ENCODE measurements at places on chromosomes 5 and 9.

GRCh38 chr5:65244031-65244430, 237.7 kb downstream of the ADAMTS6 start:
- no peak for DNase-seq

DNA sequence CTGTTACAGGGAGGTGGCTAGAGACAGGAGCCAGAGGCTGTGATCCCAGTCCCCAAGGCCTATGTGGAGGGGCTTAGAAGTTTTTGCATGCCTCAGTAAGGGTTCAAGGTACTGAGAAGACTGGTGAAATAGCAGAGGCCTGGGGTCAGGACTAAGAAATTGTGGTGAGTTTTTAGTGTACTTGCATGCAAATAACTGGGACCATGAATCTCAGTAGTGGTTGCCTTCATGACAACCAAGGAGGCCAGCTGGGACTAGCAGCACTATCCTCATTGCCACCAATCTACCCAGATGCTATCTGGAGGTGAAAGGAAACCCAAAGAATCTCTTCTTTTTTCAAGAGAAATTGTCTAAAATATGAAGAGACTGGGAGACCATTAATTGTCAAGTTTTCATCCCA, 395.1 kb downstream of the CETN3 start:
- no peak for DNase-seq

GRCh38 chr9:18673179-18673578, 199.2 kb downstream of the ADAMTSL1 start:
- DNase-seq = no peak

DNA sequence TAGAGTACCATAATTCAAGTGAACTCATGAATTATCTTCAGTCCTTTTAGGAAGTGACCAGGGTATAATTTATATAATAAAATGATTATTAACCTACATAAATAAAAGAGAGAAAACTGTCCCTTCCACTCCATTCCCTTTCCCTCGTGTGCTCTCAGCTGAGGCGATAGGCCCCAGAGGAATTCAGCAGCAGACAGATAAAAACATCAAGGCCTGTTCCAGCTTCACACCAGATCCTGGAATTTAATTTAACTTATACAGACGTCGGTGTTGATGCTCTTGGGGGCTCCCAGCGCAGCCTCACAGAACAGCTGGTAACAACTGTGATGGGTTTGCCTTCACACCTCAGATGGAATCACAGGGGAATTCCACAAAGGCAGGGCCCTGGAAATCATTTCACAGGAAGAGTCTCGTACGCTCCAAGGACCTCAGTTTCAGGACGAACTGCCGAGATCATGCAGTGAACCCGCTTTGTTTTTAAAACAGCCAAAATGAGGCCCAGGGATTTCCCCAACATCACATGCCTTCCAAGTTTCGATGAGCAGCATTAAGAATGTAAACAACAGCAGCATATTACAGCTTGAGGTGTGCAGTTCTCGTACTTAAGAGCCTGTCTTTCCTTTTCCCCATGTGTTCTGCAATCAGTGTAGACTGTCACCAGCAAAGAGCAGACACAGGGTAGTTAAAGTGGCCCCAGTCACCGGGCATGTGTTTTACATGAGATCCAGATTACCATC, 73.6 kb upstream of the ALDH1B1 start:
- no peak for DNase-seq

- DNase-seq = no peak
Measured at GRCh38 chr9:133257465-133257956, 17.5 kb downstream of the ABO start.

- no peak for DNase-seq
Measured at GRCh38 chr5:81579262-81579924, 171.5 kb downstream of the SSBP2 start.

- no peak for DNase-seq
Measured at GRCh38 chr9:103410059-103410458, 414.9 kb downstream of the CYLC2 start.

DNA sequence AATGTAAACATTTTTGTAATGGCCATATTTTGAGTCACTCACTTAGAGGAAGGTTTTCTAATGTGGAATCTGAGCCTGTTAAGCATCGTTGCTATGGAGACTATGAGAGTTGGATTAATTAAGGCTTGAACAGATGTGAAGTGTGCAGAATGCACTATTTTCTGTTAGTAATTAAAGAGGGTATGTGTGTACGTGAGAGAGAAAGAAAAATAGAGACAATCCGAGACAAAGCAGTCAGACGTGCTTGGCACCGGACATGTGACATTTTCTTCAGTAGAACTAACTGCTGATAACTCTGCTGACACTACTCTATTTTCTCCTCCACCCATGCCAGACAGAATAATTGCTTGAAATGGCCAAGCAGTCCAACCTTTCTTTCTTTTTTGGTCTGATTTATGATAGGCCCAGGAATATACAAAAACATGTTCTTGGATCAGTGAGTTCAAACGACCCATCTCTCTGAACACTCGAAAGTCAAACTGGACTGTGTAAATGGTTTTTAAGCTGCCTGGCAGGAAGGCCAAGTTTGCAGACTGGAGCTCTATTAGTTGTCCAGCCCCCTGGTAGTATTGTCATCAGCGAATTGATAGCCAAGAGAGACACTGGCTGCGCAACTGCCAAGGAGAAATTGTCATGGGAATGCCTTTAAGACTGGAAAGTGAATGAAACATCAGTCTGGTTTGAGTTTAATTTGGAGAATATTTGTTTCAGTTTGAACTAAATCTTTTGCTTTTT, 322.1 kb downstream of the ARHGEF28 start:
- DNase-seq = no peak

DNA sequence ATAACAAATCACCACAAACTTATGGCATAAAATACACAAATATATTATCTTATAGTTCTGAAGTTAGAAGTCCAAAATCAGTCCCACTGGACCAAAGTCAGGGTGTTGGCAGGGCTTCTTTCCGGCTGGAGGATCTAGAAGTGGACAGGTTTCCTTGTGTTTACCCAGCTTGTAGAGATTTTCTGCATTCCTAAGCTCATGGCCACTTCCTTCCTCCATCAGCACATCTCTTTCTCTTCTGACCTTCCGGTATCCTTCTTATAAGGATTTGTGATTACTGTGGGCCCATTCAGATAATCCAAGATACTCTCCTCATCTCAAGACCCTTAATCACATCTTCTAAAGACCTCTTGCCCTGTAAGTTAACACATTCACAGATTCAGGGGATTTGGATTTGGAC, 97.6 kb downstream of the RAB3C start:
- no peak for DNase-seq

DNA sequence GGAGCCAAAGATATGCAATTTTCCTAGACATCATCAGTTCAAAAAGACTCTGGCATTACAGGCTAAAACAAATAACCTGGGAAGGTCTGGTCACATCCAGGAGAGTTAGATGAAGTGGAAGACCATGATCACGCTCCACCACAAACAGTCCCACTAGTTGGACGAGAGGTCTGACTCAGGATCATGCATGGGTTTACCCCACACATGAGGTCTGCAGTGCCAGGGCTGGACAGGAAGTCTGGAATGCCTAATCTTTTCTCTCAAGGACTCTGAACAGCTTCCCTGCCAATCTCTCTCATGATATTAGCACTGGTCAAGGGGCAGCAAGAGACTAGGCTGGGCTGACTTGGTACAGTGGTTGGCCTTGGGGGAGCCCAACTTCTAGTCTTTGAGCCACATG, 7.1 kb downstream of the PRUNE2 start:
- DNase-seq = no peak

- no peak for DNase-seq
Measured at GRCh38 chr9:99180199-99180598, 41.5 kb downstream of the ALG2 start.

GRCh38 chr5:83721953-83722901, 1.6 kb upstream of the HAPLN1 start:
- DNase-seq = no peak

DNA sequence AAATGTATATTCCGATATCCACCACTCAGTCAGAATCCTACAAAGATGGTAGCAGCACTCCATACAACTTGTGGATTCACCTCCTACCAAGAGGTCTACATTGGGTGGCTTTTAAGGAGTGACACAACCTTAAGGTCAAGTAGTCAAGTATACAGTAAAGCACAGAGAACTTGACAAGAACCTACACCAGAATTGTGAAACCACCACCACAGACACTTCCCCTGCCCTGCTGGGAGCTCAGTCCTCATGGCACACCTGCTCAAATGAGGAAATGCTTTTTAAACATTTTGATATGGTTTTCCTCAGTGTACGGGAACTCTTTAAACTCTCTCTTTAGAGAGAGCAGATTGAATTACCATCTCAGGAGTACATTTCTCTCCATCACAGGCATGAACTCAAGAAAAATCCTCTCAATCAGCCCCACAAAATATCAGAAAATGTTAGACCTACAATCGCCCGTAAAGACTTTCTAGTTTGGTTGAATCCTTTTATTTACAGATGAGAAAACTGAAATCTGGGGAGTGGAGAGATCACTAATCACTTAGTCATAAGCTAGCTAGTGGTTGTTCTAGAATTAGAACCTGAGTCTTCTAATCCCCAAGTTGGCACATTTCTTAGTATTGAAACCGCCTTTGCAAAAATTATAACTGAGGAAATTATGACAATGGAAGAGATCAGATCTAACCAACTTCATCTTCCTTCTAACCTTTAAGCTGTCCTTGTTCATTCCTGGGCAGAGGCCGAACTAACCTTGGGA, 38.5 kb upstream of the NR4A3 start:
- no peak for DNase-seq

GRCh38 chr5:113311301-113311700, 123.5 kb downstream of the TSSK1B start:
- no peak for DNase-seq

DNA sequence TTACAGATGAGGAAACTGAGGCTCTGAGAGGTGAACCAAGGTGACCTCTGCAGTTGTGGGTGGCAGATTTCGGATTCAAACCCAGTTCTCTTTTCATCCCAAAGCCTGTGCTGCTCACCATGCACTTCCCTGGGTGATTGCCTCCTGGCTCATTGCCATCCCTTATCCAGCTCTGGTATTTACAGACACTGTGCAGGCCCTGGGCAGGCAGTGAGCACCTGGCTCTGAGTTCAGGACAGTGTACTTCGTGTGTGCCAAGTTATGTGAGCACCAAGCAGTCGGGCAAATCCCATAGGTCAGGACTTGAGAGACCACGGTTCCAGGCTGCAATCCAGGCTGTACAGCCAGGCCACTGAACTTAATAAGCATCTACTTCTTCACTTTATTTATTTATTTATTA, 1.4 kb downstream of the LRSAM1 start:
- no peak for DNase-seq

GRCh38 chr5:151718646-151719045, 31.9 kb upstream of the SPARC start:
- no peak for DNase-seq

- DNase-seq = no peak
Measured at GRCh38 chr9:100027543-100027942, 71.3 kb downstream of the ERP44 start.

DNA sequence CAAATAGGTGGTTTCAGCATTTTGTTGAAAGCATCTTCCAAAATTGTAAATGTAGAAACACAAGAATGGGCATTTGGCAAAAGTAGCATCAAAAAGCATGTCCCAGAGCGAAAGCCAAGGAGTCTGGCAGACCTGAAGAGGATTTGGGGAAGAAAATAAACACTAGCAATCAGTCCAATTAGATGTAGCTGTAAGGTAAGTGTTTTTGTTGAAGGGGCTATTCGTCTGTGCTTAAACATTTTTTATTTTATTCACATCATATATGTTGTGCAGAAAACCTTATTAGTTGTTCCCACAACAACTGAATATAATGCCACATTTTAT, 954.1 kb upstream of the COX7C start:
- DNase-seq = no peak

DNA sequence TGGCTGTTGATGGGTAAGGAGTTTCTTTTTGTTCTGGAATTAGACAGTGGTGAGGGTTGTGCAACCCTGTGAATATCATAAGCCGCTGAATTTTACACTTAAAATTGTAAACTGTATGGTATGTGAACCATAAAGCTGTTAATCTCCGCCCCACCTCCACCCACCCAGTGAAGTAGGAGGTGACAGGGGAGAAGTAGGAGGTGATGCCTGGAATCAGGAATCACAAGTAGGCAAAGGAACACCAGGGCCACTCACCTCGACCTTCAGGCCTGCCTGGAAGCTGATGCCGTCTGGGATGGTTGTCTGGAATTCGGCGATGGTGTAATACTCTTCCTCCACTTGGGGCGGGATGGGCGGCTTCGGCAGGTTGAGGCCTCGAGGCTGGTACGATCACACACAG, 62.3 kb upstream of the UBTD2 start:
- no peak for DNase-seq

DNA sequence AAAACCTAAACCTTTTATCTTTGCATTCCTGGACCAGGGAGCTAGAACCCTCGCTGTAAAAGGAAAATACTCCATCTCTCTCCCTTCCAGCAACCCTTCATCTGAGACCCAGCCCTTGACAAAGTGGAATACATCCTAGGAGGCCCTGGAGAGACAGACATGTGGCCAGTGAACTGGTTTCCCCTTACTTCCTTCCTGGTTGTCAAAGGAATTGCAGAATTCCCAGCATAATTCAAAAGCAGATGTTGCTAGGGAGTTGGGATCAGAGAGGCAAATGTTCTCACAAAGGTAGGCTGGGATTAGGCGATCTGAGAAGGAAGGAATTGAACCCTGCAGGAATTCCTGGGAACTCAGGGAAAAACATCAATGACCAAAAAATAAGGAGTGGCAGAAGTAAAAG, 80.9 kb downstream of the MARCHF3 start:
- DNase-seq = no peak

GRCh38 chr9:121372239-121373010, 2.4 kb upstream of the STOM start:
- no peak for DNase-seq

DNA sequence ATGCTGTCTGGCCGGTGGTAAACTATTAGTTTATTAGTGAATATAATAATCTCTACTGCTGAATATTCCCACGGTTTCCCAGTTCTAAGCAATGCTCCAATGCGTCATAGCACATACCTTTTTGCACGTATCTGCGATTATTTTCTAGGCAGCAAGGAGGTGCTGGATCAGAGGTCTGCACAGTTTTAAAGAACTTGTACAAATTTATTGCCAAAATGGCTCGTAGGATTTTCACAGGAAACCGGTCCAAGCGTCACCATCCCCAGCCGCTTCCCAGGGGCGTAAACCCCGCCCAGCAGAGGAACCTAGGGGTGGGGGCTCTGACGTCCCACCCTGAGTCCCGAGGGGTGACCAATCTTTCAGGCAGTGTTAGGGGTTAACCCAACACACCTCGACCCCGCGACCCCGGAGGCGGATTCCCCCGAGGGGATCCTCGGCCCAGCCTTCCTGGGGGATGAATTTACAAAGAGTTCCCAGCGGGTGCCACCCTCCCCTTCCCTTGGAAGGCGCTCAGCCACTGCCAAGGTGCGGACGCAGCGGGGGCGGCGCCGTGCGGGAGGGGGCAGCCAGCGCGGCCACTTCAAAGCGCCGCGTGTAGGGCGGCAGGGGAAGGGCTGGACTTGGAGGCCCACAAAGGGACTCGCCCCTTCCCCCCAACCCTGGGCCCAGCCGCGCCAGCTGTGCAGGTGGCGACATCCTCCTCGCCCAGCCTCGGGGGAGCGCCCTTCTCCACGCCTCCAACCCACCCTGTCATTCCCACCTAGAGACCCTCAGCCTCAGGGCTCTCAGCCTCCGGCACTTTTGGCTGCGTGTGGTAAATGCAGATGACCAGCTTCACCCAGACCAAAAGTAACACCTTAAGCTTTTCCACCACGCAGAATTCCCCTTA, 43.5 kb upstream of the TCF7 start:
- no peak for DNase-seq

GRCh38 chr9:112495614-112496013, 9.0 kb downstream of the KIAA1958 start:
- DNase-seq = no peak

GRCh38 chr9:109401990-109402318, 81.1 kb upstream of the EPB41L4B start:
- no peak for DNase-seq

- no peak for DNase-seq
Measured at GRCh38 chr9:69412741-69413150, 87.7 kb downstream of the ENTREP1 start.

Measured in activated CD8-positive, alpha-beta memory T cell treated with anti-CD3 and anti-CD28 coated beads for 1 hour (primary cell).